ENCODE measurements at places on chromosomes 5 and 9.

DNA sequence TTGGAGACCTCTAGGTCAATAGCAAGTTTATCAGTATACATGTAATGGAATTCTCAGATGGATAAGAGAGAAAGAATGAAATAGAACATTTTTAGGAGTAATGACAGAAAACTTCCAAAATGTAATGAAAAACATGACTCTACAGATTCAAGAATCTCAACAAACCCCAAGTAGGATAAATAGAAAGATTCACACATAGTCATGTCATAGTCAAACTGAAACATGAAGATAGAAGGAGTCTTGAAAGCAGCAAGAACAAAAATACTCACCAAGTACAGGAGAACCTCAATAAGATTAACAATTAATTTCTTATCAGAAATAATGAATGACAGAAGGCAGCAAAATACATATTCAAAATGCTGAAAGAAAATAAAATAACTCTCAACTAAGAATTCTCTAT lies 164.5 kb downstream of the SPATA31D1 start:
- no peak for DNase-seq

- DNase-seq = no peak
Observed at GRCh38 chr5:151072630-151073025, 8.2 kb downstream of the TNIP1 start.

- DNase-seq = no peak
Observed at GRCh38 chr9:95666096-95666784, 149.5 kb upstream of the PTCH1 start.

GRCh38 chr5:14155075-14155474 lies 11.9 kb downstream of the TRIO start:
- DNase-seq = no peak

DNA sequence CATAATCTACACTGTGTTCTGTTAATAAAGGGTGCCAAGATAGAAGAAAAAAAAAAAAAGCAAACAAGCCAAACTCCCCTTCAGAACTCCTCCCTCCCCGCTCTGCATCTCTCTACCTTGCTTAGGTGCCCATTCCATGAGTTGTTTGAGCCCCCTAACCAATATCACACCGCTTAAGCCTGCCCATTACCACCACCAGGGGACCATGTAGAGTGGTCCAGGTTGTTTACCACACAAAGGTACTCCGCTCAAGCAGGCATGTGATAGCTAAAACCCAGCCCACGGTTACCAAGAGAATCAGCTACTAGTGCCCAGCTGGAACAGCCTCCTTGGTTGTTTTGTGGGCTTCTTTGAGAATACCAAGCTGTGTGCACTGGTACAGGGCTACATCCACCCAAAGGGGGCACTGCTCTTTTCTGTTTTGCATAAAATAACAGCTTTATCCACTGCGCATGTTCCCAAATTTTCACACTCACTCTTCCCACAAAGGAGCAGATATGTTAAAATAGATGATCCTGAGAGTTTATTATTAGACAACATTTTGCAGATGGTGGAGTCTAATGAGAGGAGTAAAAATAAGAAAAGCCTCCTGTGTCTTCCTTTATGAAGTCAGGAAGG lies 304.1 kb downstream of the DEPDC1B start:
- no peak for DNase-seq

GRCh38 chr5:33938881-33939280 lies 2.7 kb downstream of the RXFP3 start:
- no peak for DNase-seq

- no peak for DNase-seq
Observed at GRCh38 chr5:172730981-172731679, 39.9 kb downstream of the DUSP1 start.

DNA sequence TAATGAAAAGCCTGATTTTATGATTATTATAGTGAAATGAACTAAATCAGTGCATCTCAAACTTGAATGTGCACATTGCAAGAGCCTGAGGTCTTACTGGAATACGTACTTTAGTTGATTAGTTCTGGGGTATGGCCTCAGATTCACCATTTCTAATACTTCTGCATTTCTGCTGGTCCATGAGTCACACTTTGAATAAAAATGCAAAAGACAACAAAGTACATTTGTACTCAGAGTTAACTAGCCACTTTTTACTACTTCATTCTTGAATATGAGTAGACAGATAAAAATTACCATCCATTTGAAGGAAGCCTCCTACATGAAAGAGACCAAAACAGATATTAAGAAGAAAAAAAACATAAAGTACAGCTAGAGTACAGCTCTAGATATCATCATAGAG lies 27.1 kb upstream of the PRR16 start:
- DNase-seq = no peak

GRCh38 chr5:174159327-174160114 lies 114.0 kb downstream of the NSG2 start:
- no peak for DNase-seq

DNA sequence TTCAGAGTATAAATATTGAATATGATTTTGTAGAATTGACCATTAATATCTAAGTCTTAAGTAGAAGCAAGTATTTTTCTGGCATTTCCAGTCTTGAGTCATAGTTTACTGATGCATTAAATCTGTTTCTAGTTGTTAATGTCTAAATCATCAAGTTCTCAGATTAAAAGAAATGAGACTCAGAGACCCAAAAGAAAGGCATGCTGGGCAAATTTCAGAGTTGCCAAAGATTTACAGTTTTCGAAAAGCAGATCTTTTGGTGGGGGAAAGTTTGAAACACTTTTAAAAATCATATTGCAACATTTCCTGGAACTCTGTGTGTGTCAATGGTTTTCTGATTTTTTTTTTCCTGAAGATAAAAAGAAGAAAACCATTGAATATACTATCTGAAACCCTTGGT lies 60.9 kb downstream of the ANKRD55 start:
- DNase-seq = no peak

- no peak for DNase-seq
Observed at GRCh38 chr5:97729938-97730337, 546.9 kb upstream of the RIOK2 start.

DNA sequence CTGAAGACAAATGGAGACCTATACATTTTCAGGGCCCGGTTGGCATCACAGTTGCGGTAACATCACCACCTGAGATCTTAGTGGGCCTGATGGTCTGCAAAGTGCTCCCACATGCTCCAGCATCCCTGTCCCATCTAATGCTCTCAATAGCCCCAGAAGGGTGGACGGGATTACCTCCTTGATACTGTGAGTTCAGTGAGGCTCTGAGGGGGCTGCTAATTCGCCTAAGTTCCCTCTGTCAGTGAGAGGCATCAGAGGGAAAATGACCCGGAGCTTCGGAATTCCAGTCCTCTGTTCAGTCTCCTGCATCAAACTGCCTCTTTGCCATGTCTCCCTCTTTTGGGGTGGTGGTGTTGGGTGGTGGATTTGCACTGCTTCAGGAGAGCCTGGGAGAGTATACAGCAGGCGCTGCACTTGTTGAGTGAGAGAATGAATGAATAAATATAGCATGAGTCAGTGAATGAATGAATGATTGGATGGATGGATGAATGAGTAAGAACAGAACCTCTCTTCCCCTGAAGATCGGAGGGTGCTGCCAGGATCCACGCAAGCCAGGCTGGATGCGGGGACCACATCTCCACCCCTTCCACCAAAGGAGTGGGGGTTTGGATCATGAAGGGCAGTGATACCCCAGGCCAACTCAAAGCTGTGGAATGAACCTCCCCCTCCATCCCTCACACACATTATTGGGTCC lies 141.0 kb downstream of the GABBR2 start:
- no peak for DNase-seq

DNA sequence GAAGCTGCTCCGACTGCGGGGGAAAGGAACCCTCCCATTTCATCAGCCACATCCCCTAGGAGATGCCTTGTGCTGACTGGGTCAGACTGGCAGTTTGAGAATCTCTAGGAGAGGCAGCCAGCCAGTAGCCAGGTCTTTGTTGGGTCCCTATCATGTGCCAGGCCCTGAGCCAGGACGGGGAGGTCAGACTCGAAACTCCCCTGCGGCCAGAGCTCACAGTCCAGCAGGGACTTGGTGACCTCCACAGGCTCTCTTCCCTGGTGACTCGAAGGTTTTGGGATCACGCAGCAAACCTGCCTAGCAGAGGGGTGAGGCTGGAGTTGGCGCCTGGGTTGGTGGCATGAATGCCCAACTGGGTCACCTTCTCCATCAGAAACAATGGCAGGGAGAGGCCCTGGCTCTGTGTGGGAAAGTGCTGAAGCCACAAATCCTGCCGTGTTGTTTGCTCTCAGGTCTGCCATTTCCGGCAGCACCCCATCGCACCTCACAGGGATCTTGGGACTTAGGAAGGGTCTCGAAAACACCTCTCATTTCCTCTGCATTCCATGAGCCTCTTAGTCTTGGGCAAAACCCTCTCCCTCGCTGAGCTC lies 14.4 kb upstream of the ORM1 start:
- no peak for DNase-seq

DNA sequence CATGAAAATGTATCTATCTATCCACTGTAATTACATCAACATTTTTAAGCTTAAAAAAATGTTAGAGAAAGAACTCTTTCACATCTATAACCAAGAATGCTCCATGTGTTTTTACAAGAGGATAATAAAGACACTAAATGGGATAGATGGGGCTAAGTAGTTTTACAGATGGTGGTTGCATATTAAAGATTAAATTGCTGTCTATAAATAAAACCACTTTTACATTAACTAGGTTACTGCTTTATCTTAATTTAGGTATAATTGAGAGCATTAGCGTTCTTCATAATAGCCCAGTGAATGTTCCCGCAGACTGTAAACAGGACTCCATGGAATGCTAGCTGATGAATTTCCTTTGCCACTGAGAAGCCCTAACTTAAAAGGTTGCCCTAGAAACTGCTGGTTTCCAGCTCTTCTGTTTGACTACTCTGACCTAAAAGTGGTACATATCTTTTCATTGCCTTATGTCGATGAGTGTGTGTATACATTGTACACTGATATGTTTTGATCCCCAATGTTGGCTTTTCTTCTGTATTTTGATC lies 117.9 kb downstream of the SGCD start:
- no peak for DNase-seq

DNA sequence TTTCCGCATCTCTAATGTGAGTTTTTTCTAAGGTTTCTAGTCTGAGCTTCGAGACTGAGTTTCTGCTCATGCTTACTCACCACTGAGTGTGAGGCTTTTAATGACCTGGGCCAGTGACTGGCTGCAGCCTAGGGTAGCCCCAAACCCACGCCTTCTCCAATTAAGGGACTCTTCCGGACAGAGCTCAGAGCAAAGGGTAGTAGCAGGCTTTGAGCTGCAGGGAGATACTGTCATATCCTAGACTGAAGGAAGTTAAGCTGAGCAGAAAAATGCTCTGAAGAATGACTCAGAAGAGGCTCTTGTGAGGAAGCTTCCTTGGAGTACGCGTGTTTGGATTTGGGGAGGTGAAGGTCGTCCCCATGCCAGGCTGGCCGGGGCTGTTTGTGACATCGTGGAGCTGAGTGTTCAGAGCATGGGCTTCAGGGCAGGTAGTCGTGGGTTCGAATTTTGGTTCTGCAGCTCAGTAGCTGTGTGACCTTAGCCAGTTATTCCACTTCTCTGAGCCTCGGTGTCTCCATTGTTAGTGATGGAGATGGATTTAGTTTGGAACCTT lies 3.5 kb downstream of the USP20 start:
- no peak for DNase-seq

DNA sequence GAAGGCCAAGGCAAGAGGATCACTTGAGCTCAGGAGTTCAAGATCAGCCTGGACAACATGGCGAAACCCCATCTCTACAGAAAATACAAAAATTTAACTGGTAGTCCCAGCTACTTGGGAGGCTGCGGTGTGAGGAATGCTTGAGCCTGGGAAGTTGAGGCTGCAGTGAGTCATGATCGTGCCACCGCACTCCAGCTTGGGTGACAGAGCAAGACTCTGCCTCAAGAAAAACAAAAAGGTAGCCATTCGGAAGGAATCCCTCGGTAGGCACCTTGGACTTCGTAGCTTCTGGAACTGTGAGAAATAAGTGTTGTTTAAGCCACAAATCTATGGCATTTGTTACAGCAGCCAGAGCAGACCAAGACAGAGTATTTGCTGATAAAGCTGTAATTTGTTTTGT lies 174.2 kb downstream of the DCP2 start:
- no peak for DNase-seq

DNA sequence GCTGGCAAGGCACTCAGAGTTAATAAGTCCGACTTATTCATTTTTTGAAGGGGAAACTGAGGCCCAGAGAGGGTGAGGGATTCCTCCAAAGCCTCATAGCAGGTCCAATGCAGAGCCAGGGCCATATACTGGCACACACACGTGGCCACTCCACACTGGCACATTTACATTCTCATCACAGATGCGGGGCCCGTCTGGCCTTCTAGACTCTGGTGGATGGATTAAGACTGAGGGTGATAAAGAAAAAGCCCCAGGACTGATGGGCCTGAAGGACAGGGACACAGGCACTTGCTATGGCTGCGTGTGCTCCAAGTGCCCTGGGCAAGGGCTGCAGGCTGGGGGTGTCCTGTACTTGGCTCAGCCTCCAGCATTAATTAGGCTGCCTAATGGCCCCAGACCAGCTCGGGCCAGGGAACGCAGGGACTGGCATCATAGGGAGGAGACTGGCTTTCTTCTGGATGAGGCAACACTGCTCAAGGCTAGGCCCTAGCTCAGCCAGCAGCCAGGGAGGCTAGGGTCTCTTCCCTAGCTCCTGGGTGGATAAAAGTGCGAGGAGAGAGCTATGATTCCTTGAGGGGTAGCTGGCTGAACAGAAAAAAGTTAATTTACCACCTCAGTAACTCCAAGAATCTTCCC lies 28.5 kb upstream of the CSF1R start:
- DNase-seq = no peak

DNA sequence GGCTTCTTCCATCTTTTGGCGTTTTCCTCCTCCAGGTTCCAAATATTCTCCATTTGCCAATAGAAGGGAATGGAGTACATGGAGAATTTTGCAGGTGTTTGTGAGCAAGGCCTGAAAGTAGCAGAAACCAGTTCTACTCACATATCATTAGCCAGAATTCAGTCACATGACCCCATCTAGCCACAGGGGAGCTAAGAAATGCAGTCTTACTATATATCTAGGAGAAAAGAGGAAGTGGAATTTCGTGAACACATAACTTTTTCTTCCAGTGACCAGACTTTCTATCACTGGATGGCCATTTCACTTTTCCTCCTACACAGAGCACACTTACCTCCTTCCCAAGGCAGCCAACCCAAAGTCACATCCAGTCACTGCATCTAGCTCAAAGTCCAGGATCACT lies 55.1 kb downstream of the LOX start:
- no peak for DNase-seq

DNA sequence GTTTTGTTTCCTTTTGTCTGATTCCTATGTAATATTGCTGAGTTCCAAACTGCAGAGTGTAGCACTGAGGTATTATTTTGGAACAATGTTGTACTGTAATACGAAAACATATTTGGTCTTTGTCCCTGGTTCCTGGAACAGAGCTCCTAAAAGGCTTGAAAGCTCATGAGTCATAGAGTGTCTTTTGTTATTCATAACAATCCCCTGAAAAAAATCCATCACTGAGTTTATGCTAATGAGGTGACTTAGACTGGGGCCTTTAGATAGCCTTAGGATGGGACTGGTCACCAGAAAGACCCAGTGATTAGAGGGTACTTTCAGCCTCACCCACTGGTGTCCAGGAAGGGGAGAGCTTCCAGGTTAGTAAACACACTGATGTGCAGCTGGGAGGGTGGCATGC lies 132.7 kb upstream of the POU5F2 start:
- DNase-seq = no peak

- DNase-seq = no peak
Observed at GRCh38 chr9:137648396-137648795, 29.6 kb downstream of the EHMT1 start.

- no peak for DNase-seq
Observed at GRCh38 chr9:109967651-109968642, 187.9 kb downstream of the PALM2AKAP2 start.
